ENCODE measurements at places on chromosomes 4 and X.

GRCh38 chr4:6951880-6952381, 42.3 kb downstream of the TBC1D14 start:
- no peak for DNase-seq

- no peak for DNase-seq
Measured at GRCh38 chr4:88219099-88219498, 60.7 kb upstream of the ABCG2 start.

- no peak for DNase-seq
Measured at GRCh38 chr4:121462660-121463261, 81.9 kb upstream of the QRFPR start.

- DNase-seq: no peak
Measured at GRCh38 chr4:9812501-9813340, 31.3 kb downstream of the DRD5 start.

DNA sequence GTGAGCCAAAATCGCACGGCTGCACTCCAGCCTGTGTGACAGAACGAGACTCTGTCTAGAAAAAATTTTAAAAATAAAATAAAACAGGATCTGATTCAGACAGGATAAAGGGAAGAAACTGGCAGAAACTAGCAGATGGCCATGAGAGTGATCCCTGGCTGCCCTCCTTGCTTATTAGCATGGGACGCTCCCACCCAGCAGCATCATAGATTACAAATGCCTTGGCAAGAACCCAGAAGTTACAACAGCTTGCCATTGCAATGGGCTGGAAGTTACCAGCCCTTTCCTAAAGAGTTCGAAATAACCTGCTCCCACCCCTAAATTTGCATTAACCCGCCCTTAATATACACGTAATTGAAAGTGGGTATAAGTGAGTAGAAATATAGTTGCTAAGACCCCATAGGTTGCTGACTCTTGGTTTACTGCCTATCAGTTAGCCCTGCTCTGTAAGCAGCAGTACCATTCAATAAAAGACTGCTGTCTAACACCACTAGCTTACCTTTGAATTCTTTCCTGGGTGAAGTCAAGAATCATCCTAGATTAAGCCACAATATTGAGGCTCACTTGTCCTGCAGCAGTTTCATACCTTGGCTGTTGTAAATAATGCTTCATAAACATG, 9.1 kb upstream of the XAGE2 start:
- no peak for DNase-seq

- no peak for DNase-seq
Measured at GRCh38 chrX:124023838-124024238, 62.3 kb downstream of the STAG2 start.

- no peak for DNase-seq
Measured at GRCh38 chrX:118717678-118718391, 9.6 kb upstream of the IL13RA1 start.

GRCh38 chr4:114249976-114250375, 270.5 kb upstream of the ARSJ start:
- DNase-seq: no peak

DNA sequence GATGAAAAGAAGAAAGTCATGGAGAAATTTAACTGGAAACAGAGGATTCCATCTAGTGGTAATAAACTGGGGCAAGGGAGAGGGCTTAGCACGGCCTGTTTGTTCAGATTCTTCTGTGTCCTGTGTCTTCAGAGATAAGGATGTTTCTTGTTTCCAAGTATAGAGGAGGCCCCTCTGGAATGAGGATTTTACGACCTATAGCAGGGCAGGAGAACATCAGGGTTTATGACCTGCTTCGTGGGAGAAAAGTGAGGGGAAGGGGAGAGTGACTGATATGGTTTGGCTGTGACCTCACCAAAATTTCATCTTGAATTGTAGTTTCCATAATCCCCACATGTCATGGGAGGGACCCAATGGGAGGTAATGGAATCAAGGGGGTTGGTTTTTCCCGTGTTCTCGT, 93.0 kb upstream of the LDB2 start:
- DNase-seq: no peak

DNA sequence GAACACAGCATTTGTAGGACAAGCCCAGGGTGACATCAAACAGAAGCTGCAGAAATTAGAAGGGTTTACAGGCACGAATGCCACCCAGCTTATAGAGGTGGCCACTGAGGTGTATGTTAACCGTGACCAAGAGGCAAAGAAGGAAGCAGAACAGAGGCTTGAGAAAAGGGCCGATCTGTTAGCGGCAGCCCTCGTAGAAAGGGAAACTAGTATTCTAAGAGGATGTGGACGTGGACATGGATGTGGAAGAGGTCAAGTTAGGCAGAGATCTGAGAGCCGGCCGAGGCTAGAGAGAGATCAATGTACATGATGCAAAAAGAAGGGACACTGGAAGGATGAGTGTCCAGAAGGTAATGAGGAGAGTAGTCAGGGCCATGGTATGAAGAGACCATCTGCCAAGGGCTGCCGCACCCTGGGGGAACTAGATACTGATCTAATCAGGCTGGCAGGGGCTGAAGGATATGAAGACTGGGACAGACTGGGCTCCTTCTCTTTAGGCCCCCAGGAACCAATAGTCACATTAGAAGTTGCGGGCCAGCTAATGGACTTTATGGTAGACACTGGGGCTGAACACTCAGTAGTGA, 27.5 kb downstream of the LIAS start:
- DNase-seq: no peak

GRCh38 chr4:17317526-17317925, 194.4 kb downstream of the QDPR start:
- no peak for DNase-seq

DNA sequence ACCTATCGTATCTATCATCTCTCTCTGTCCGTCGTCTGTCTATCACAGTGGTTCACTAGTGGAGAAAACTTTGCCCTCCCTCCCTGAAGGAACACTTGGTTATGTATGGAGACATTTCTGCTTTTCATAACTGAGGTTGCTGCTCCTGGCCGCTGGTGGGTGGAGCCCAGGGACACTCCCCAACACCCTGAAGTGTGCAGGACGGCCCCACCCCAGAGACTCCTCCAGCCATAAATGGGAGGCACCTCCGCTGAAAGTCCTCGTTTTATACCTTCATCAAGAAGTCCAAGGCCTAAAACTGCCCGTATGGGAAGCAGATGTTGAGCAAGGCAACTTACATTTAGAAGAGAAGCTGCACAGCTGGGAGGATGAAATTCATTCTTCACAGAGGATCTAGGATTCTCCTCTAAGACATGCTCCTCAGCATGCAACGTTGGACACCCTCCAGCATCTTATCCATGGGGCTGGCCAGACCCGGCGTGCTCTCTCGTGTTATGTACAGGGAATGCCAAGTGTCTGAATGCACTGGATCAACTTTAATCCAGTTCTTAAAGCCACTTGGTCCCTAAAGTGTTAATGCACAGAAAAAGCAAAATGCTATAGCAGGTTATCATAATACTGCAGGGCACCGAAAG, 43.5 kb downstream of the PRKX start:
- no peak for DNase-seq
